ENCODE measurements at places on chromosomes 13 and 19.

DNA sequence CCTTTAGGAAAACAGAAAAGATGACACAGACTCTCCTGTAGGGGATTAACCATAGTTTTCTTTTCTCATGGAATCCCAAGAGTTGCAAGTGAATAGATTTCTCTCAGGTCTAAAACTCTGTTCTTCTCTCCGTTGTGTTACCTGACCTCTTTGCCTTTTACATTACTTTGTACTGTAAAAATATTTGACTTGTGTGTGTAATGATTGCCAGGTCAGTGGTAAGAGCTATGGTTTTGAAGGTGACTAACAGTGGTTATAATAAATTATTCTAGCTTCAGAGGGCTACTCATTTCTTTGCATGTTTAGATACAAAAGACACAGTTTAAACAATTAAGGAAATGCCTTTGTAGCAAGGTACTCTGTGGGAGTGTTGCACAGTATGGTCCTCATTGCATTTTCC, 23.0 kb upstream of the PSG2 start:
- no peak for DNase-seq

DNA sequence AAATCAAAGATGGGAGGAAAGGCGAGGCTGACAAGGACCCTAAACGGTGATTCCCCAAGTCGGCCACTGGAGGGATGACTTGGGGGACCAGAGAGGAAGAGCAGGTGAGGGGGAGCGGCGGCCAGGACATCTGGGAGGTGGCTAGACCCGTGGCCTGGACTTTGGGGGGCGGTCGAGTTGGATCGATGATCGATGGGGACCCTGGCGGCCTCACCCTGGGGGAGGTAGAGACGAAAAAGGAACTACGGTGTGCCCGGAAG, 7.7 kb upstream of the CIRBP start:
- no peak for DNase-seq

DNA sequence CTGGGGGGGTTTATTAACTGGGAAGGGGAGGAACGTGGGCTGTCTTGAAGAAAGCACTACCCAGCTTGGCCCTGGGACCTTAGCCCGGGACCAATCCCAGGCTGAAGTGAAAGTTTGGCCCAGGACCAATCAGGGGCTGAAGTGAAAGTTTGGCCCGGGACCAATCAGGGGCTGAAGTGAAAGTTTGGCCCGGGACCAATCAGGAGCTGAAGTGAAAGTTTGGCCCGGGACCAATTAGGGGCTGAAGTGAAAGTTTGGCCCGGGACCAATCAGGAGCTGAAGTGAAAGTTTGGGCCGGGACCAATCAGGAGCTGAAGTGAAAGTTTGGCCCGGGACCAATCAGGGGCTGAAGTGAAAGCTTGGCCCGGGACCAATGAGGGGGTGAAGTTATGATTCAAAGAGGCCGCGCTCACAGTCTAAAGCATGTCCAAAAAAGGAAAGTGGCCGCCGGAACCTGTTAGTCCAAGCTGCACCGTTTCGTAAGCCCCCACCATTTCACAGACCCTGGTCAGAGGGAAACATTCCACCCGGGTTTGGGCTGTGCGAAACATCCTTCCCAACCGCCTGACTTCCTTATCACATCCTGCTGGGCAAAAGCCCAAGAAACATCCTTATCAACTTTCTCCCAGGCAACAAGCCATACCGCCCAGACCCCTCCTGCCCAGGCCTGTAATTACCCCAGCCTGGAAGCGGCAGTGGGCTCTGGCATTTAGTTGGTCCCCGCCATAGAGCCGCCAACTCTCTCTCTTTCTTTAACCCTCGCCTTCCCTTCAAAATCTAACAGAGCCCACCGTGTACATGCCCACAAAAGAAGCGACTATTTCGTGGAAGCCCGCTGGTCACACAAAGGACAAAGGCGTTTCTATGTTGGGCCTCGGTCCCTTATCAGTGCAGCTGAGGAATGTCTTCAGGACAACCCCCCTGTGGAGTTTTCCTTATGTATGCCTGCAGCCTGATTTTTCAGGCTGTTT, 1.1 kb downstream of the ZNF850 start:
- peak; percentile 36 for DNase-seq

DNA sequence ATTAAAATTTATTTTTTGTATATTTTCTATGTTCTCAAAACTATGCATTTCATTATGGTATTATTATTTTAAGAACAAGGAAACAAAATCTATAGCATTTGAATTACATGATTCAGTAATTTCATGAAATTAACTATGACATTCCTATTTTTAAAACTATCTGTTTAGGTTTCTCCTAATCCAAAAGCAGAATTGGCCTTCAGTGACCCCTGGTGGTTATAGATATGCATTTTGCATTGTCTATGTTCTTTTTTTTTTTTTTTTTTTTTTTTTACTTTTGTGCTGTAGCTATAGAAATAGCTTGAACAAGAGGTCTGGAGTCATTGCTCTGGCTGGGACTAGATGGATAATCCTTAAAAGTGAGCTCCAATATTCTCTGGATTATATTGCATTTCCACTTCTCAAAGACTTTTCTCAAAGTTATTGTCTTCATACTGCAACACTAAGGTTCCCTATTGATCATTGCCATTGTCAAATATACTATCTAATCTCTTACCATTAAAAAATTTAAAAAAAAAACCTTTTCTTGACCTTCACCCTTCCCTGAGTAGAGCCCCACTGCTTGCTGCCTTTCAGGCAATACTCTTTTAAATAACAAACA, 15.9 kb upstream of the DNAJC3 start:
- DNase-seq = peak; percentile 81

DNA sequence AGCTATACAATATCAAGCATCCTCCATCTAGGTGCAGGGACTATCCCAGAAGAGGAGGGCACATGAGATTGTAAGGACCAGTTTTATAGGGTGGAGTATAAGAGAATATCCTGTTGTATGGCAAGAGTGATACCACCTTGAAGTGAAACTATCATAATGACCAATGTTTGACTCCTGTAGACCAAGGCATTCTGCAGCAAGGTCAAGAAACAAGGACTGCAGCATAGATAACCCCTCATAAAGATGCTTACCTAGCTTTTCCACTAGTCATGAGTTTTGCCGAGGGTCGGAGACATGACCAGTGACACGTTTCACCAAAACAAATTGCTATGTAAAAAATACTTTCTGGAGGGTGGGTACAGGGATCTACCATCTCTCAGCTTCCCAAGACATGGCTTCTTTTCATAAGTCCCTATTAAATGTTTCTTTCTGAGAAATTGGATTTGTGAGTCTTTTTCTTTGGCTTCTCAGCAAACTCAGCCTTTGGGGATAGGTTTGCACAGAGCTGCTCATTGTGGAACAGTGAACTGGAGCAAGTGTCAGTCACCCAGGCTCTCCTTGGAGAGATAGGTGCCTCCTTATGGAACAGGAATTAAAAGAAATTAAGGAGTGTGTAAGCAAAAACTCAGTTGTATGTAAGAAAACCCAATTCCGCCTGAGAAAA, 28.2 kb upstream of the CYSLTR2 start:
- DNase-seq = no peak

DNA sequence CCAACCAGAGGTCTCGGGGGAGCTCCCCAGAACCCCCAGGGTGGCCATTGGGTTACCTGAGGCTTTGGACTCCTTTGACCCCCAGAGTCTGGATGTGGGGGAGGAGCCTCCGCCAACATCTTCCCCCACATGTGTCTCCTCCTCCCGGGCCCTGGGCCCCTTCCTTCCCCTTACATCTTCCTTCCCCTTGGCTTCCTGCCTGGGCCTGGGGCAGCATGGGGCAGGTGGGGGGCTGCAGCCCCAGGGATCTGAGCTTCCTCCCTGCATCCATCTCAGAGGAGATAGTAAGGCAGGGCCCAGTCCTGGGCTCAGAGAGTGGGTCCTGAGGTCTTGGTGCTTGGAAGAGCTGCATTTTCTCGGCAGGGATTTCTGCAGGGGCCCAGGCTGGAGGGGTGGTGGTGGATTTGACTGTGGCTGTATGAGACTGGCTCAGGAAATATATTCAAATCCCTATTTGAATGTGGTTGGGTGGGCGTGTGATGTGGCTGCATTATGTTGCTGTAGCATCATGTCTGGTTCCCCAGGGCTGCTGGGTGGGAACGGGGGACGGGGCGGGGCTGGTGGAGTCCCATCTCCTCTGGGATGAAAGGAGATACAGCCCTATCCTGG, 919 bp downstream of the VAV1 start:
- DNase-seq = peak; percentile 64

- no peak for DNase-seq
Measured at GRCh38 chr13:60226507-60226906, 62.8 kb upstream of the DIAPH3 start.

GRCh38 chr13:40017662-40018262, 362.3 kb downstream of the COG6 start:
- DNase-seq = no peak

- DNase-seq = no peak
Measured at GRCh38 chr19:2287585-2288337, 5.8 kb upstream of the PEAK3 start.

DNA sequence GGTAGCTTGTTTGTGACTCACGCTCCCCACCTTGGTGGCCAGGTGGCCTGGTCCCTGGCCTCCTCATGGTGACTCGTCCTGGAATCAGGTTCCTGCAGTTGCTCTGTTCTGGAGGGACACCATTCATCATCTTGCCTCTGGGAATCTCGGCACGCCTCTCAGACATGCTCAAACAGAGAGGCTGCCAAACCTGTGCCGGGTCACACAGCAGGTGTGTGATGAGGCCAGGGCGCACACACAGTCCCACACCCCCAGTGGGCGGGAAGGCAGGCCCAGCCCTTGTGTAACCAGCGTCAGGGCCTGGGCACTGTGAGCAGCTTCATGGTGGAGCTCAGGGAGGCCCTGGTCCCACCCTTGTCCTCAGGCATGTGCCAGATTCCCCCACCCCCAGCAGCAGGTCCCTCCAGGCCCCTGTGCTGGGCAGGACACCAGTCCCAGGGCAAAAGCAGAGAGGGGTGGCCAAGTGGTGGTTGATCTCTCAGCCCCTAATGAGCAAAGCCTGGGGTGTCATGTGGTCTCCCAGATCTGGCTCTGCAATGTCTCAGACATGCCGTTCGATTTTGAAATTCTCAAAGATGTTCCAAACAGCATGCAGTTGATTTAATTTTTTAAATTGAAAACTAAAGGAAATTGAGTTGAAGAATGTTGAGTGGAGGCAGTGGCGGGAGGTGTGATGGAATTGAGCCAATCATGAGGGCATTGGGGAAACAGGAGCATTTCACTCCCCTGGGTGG, 12.1 kb downstream of the CEBPA start:
- DNase-seq = no peak

- peak; percentile 96 for DNase-seq
Measured at GRCh38 chr13:36999054-36999714, at the start of gene ALG5. TSS of gene ALG5 (minus strand) at chr13:36999340. CDS start at chr13:36999300, 40 bp downstream.

DNA sequence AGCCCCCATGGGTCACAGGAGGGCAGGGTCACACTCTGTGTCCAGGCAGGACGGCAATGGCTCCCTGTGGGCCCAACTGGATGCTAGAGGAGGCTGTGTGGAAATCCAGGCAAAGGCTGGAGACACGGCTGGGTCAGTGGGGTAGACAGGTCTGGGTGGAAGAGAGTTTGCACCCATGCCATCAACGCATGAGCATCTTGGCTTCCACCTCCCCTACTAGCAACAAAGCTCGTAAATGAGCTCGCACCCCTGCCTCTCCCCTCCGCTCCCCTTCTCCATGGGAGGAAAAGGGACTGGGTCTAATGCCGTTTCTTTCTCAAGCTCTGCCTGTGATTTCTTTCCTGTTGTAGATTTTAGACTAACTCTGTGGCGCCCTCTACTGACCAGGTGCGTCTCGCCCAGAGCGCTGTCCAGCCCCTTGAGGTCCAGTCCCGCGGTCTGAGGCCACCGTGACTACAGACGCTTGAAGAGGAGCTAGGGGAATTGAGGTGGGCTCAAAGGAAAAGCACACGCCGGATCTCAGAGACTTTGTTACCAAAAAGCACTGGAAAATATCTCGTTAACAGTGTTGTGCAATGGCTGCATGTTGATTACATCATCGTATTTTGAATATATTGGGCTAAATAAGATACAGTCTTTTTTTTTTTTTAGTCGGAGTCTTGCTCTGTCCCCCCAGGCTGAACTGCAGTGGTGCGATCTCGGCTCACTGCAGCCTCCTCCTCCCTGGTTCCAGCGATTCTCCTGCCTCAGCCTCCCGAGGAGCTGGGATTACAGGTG, 50.7 kb upstream of the USP29 start:
- no peak for DNase-seq

GRCh38 chr13:63909726-63910375, 2494.2 kb upstream of the PCDH20 start:
- DNase-seq = no peak

DNA sequence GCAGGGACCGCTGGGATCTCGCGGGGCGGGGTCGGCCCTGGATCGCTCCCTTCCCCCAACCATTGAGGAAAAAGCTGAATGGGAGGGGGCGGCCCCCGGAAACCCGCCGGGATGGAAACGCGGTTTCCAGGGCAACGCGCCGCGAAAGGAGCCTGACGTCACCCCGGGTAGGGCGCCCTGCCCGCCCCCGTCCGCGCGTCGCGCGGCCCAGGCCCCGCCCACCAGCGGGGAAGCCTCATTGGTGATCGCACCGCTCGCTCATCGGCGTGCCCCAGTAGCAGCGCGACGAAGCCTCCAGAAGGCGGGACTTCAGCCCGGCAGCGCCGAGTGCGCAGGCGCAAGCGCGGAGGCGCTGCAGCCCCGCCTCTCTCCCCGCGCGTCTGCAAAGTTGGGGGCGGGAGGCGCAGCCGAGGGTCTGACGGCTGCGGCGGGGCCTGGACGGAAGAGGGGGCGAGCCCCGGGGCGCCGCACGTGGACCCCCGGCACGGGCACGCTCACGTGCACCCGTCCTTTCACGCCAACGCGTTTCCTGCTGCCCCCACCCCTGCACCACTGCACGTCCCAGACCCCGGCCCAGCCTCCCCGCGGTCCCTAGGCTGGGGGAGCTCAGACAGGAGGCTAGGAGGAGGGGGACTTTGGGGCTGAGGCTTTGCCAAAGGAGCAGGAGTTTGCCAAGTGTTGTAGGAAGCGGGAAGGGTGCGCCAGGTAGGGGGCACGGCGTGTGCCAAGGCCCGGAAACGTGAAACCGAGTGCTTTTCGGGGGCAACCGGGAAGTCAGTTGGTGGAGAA, 8.2 kb upstream of the CIRBP start:
- DNase-seq = peak; percentile 100

DNA sequence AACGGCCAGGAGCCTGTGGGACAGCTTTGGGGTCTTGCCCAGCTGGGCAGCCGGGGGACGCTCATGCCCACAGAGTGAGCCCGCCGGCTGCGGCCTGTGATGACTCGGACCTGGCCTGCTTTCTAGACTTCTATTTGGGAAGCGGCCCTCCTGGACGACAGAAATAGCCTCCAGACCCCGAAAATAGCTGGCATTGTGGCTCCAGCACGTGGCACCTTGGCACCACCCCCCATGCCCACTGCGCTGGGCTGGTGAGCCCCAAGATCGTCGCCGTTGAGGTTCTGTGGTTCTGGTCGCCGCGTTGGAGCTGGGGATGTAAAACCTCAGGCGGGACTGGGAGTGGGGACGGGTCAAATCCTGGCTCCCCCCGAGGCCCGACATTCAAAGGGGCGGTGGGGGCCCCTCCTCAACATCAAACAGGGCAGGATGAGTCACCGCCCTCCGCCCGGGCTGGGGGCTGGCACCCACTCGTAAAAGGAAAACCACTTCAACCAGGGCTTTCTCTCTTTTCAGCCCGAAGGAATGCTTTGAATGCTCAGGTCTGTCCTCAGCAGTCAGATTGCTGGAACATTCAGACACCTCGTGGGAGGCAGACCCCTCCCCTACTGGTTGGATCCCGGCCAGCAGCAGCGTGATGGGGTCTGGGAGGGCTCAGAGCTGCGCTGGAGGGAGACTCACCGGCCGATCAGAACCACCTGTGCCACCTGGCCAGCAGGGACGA, 42.1 kb downstream of the GADD45B start:
- no peak for DNase-seq

GRCh38 chr13:79749984-79750551, 269.1 kb downstream of the NDFIP2 start:
- DNase-seq = no peak
